ENCODE measurements at places on chromosomes 6 and 20.

- no peak for DNase-seq
These were observed 125.3 kb downstream of the ATXN1 start for GRCh38 chr6:16635810-16636602.

- no peak for DNase-seq
These were observed 232.3 kb downstream of the COL12A1 start for GRCh38 chr6:74973591-74973990.

- DNase-seq, result peak; percentile 63
These were observed 18.2 kb upstream of the OCSTAMP start for GRCh38 chr20:46568570-46569129.

- no peak for DNase-seq
These were observed 3.0 kb upstream of the TGM2 start for GRCh38 chr20:38167851-38168760.

- no peak for DNase-seq
These were observed 249.8 kb upstream of the PMEPA1 start for GRCh38 chr20:57959589-57959988.

GRCh38 chr6:45138765-45139164 is 189.4 kb upstream of the RUNX2 start:
- no peak for DNase-seq

DNA sequence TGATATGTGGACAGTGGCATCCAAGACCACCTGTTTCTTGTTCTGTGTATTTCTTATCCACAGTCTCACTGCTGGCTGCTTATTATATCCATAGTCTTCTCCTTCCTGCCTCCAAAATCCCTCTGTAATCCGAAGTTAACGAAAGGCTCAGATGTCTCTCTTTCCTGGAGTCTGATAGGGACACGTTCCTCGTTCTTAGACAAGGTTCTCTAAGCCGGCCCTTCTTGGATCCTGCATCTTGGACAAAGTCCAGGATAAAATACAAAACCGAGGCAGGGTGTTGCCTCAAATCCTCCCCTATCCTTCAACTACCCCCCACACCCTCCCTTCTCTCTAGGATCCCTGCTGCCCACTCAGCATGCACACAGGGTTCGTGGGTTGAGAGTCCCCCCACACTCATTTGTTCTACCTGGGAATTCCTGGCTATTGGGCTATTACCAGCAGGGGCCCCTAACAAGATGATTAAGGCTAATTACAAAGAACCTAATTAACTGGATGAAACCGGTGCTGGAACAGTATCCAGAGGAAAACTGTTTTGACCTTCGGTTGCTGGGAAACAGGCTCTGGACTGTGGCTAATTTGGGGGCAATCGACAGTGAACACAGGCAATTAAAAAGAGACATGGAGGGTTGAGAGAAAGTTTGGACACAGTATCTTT is 32.7 kb upstream of the MRPS10 start:
- DNase-seq, result no peak

DNA sequence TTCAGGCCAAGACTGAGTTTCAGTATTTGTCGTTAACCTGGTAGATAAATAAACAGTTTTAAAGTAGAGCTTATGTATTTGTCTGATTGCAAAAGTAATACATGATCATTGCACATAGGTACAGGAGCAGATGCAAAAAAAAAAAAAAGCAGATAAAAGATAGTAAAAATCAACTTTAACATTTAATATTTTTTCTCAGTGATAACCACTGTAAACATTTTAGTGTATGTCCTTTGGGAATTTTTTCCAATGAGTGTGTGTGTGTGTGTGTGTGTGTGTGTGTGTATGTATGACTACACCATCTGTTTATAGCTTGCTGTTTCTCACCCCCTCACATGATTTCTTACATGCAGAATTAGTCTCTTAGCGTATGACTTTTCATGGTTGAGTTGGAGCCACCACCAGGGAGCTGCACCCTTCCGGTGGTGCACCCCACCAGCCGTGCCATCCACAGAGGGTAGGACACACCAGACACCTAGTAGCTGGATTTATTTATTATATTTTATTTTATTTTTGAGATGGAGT is 26.3 kb downstream of the WRNIP1 start:
- DNase-seq, result no peak
